ENCODE measurements at places on chromosomes 3 and 15. TPM values are rescaled to one million over a fixed set of nuclear protein-coding genes. Genes with fewer than 3 reads are reported as not detected.

The IGSF10 gene
- 0.10 TPM for total RNA-seq

The UROC1 gene
- not detected for total RNA-seq

The CIP2A gene
- 50.2 TPM for total RNA-seq

The BRPF1 gene
- total RNA-seq: 7.0 TPM

The CCDC54 gene
- total RNA-seq: not detected

The SERINC4 gene
- total RNA-seq: not detected

DNA sequence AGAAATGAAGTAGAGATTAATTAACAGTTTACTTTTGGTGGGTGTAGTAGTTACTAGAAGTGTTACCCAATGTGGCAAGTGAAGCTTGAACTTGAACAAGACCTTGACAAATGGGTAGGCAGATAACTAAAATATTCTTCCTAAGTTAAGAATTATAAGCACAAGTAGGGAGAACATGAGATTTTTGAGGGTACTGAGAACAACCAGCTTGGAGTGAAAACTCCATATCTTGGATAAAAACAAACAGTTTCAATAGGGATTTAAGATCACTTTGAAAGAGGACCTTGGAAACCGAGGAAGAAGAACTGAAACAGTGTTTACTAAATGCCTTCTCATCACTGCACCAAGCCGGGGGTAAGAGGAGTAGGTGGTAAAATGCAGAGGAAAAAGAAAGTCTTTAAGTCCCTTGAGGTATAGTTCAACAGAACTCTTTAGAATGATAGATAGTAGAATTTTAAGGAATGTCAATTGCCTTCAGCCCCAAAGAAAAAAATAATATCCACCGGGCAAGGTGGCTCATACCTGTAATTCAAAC lies 496.7 kb downstream of the NAALADL2 start:
- DNase-seq: no peak

DNA sequence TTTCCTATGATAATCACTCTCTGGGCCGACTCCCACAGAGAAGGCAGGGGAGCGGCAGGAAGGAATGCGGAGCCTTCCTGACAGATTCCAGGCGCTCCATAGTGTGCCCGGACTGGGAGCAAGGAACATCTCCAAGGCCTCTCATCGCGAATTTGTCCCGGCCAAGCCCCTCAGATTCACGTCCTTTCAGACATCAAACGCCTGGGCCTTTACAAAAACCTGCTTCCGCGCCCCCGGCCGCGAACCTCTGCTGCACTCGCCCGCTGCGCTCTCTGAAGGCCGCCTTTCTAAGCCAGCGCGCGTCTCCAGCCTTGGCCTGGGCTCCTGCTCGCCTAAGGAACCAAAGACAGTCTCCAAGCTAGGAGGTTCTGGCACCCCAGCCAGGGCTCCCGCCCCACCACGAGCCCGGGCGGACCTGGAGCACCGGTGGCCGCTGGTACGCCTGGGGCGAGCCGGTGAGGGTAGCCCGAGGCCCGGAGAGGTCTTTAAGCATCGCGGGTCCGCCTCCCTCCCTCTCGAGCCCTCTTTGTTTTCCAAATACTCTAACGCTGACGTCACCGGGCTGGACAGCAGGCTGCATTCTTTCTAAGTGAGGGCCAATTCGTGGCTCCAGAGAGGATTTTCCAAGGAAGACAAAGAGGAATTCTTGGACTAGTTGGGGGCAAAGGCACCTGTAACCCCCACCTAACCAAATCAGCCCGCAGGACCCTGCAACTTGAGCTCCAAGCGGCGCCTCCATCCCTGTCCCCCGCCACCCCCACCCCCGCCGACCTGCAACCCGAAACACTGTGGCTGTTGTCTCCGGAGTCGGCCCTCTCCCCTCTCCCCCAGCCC lies 759 bp downstream of the AMOTL2 start:
- peak; percentile 93 for DNase-seq

DNA sequence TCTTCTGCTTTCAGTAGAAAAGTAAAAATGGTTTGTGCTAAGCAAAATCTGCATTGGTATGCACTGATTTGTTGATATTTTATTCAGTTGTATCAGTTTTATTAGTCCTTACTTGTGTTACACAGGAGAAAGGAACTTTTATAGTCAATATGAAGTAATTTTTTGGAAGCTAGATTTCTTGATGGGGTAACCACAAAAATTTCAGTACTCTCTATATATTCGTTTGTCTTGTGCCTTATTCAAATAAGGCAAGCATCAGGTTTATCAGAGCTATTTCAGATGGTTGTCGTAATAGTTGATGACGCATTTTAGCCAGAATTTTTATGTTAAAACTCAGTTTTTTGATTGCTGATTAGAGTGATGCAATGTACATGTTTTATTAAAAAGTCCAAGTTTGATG lies 50.7 kb upstream of the NIPA1 start:
- DNase-seq: no peak

- DNase-seq: peak; percentile 84
Observed at GRCh38 chr3:196219194-196219969, 3.0 kb downstream of the SLC51A start.

- no peak for DNase-seq
Observed at GRCh38 chr15:47721676-47722075, 4.4 kb downstream of the SEMA6D start.

GRCh38 chr3:49674497-49674983 lies 389 bp downstream of the APEH start:
- DNase-seq: no peak

- DNase-seq: no peak
Observed at GRCh38 chr3:182914341-182914740, 66.0 kb downstream of the DCUN1D1 start.

- DNase-seq: peak; percentile 12
Observed at GRCh38 chr15:88243895-88244787, 12.4 kb downstream of the NTRK3 start.

DNA sequence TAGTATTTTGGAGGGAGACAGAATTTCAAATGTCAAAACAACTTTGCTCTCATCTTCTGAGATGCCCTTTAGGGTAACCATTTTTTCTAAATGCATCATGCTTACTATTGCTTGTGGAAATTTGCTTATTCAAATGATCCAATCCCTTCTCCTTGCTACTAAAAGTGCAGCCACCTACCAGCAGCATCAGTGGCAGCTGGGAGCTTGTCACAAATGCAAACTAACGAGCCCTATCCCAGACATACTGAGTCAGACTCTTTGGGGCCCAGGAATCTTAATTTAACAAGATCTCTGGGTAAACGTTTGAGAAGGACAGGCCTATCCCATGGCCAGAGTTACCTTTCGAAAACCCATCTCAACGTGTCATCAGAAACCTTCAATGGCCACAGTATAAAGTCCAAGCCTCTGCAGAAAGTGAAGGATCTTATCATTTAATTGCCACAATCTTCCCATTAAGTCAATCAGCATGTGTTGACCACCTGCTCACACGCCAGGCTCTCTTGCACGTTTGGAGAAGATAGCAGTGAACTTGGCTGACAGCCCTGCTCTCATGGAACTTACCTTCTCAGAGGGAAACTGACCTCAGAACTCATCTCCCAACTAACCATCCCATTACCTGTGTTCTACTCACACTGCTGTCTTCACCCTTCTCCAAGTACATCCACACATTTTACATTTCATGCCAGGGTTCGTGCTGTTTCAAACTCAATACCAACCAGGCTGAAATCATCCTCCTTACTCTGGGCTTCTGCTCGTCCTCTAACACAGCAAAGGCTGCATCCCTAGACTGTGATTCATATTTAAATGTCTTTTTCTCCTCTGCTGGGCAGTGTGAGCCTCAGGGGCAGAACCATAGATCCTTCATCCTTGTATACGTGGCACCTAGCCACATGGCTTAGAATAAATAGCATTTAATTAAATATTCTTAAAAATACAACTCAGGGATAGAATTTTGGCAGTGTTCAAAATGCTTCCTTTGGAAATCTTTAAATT lies 24.8 kb upstream of the VGLL4 start:
- DNase-seq: no peak

DNA sequence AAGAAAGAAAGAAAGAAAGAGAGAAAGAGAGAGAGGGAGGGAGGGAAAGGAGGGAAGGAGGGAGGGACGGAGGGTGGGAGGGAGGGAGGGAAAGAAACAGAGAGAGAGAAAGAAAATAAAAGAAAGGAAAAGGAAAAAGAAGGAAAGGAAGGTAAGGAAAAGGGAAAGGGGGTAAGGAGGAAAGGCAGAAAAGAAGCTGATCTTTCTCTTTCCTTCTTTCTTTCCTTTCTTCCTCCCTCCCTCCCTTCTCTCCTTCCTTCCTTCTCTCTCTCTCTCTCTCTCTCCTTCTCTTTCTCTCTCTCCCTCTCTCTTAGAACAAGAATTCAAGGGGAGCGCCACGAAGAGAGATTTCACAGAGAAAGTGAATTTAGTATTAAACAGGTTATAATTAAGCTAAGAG lies 25.8 kb upstream of the TMCC1 start:
- DNase-seq: no peak

DNA sequence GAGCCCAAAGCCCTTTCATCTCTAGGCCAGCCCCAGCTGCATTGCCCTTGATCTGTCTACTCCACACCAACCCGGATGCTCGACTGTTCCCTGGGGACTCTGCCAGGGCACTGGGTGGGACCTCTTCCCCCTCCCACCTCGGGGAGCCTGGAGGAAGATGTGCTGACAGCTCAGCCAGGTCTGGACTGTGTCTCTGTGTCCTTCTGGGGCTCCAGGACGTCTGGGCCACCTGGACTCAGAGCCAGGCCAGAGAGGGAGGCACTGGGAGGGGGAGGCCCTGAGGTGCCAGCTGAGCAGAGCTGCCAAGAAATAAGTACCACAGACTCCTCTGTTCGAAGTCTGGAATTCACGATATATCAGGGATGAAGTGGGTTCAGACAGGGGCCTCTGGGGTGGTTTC lies 5.8 kb upstream of the HCN4 start:
- DNase-seq: no peak

DNA sequence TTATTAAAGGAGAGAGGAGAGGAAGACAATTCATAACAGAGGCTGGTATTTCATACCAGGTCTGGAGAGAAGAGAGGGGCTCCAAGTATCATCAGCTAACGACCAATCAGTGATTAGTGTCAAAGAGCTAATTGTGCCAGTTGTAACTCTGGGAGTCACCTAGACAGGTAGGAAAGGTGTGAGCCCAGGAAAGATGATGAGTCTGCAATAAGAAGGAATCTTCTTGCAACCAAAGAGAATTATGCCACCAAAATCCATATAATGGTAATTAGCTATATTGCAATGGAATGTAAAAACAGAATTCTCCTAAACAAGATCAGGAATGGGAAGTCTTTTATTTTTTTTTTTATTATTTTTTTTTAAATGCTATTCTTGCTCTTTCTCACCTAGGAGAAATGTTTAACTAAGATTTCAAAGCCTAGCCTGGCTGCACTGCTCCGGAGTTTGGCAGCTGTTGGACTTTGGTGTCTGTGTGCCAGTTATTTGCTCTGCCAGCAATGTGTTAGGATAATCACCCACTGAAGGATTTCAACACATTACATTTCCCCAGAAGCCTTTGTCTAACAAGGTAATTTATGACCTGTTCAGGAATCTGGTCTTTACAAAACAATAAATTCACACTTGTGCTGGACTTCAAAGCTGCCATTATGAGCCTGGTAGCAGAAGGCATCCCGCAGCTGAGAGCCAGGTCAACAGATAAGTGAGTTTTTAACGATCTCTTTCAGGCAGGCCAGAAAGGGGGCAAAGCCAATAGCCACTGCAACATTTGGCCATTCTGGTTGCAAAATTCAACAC lies 89.4 kb downstream of the FOXB1 start:
- peak; percentile 75 for DNase-seq

DNA sequence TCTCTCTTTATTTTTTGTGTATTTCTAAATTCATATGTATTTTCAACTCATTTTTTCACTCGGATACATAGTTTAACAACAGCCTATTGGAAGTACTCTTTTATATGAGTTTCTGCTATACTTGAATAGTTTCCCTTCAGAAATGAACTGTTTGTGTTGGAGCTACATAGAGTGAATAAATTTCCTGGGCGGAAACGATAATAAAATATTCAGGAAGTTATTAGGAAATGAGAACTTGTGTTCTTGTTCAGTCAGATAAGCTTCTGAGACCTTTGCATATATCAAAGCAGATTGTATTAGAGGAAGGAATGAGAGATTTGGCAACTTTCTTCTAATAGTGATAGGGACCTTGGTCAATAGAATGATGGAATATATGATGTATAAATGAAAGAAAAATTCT lies 27.3 kb downstream of the NEO1 start:
- no peak for DNase-seq

DNA sequence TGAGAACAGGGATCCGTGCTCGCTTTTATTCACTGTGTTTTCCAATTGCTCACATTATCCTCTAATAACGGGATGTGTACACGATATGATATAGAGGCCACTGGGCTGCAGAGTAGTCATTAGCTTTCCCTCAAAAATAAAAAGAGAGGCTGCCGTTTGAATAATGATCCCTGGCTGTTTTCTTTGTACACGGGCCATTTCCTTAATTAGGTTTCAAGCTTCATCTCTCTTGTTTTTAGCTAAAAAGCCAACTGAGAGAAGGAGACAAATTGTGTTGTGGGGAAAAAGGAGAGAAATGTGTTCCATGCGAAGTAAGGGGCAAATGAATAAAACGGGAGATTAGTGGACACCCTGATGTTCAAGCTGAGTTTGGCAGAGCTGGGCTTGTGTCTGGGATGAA lies 174.2 kb downstream of the CACNA2D3 start:
- no peak for DNase-seq

DNA sequence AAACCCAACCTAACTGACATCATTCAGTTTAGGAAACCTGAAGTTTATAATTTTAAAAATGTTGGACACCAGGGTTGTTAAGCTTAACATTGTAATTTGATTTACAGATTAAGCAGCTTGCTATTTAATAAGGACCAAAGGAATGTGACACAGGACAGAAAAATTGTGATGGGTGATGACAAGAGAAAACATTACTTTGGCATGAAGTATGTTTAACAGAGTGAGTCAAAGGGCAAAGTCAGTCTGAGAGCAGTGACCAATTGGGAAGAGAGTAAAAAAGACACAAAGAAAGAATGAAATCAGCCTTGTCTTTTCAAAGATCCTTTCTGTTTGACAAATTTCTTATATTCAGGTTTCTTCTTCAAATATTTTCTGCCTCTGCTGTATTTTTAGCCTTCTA lies 1301.6 kb downstream of the SI start:
- DNase-seq: no peak

DNA sequence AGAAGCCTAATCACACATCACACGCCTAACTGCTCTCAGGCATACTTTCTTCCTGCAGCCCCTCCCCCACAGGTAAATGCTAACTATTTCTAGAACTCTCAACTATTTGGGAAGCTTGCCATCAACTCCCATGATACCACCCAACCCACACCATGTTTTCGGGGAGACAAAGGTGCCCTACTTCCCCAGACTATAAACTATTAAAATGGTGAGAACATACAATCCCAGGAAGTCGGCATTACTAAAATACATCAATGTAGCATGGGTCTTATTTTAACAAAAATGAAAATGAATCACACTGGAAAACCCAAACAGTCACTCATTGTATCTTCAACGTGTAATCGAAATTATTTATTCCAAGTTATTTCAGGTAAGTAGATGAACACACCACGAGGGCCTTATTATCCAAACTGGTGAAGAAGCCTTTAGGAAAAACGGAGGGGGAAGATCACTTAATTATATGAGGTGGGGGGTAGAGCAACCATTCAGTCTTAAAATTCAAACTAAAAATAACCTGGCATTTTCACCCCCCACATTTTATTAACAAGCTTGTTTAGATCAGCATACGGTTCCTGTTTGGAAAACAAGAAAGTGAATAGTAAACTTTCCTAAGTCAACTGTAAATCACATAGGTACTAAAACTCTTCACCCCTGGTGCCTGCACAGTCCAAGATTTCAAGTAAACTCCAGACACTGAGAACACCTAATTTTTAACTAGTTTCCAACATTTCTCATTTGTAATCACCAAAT lies 1.9 kb downstream of the TBL1XR1 start:
- peak; percentile 10 for DNase-seq
